ENCODE measurements at places on chromosomes 16 and 17. TPM values are rescaled to one million over a fixed set of nuclear protein-coding genes. Genes with fewer than 3 reads are reported as not detected.
A peak's percentile ranks its signal among the peaks of the same experiment; 100 is the strongest.

The ZSCAN10 gene
- not detected for polyA plus RNA-seq

The ACSF2 gene
- polyA plus RNA-seq = 49.5 TPM

The C16orf89 gene
- polyA plus RNA-seq = not detected

The CDR2L gene
- polyA plus RNA-seq = 18.6 TPM

The ACD gene
- polyA plus RNA-seq = 31.3 TPM

The NXN gene
- polyA plus RNA-seq = 23.9 TPM

The MYH1 gene
- 0.06 TPM for polyA plus RNA-seq

The NME1 gene
- 658 TPM for polyA plus RNA-seq

The AXIN2 gene
- 7.9 TPM for polyA plus RNA-seq

The VWA3A gene
- not detected for polyA plus RNA-seq

The MFAP4 gene
- polyA plus RNA-seq = 120 TPM

GRCh38 chr16:88422733-88423447 lies 30.2 kb upstream of the ZFPM1 start:
- DNase-seq = no peak

DNA sequence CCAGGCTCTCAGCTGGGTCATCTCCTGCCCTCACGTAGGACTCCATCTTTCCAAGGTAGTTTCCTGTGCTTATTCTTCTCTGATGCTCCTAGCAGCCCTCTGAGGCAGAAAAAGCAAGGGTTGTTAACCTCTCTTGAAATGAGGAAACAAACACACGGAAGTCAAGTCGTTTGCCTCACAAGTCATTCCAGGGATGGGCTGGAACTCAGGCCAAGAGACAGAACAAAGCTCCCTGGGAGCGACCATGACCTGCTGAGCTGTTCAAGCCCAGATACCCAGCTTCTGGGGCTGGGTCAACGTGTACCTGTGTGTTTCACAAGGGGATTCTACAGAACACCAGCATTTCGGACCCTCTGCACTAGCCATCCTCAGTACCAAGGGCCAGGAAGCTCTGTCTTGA lies 28.1 kb downstream of the SRL start:
- DNase-seq = no peak

DNA sequence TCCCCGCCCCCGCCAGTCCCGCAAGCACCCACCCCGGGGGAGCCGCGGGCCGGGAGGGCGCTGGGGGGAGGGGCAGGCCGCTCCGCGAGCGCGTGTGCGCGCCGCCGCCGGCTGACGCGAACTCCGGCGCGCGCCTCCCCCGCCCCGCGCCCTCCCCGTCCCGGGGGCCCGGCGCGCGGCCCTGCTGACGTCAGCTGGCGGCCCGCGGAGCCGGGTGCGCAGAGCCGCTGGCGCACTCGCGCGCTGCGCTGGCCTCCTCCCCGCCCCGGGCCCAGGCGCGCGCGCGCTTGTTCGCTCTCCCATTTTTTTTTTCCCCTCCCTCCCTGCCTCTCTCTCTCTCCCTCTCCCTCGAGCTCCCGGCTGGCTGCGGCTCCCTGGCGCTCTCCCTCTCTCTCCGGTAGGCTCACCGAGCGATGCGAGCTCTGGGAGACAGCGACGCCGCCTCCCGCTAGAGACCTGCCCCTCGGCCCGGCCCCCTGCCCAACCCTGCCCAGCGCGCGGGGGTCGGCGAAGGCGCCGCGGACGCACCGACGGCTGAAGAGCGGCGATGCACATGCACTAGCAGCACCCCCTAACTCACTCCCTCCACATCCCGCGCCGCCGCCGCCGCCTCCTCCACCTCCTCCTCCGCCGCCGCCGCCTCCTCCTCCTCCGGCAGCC lies at the start of gene GNAO1:
Gene GNAO1, plus strand, starts transcription at position 334 of the 660 bp plus-strand sequence. CDS start 747 bp downstream, outside the sequence.
- DNase-seq = peak; percentile 94

- no peak for DNase-seq
Observed at GRCh38 chr16:29987371-29988085, 7.9 kb downstream of the HIRIP3 start.

GRCh38 chr16:72380283-72380682 lies 208.3 kb upstream of the PMFBP1 start:
- no peak for DNase-seq

DNA sequence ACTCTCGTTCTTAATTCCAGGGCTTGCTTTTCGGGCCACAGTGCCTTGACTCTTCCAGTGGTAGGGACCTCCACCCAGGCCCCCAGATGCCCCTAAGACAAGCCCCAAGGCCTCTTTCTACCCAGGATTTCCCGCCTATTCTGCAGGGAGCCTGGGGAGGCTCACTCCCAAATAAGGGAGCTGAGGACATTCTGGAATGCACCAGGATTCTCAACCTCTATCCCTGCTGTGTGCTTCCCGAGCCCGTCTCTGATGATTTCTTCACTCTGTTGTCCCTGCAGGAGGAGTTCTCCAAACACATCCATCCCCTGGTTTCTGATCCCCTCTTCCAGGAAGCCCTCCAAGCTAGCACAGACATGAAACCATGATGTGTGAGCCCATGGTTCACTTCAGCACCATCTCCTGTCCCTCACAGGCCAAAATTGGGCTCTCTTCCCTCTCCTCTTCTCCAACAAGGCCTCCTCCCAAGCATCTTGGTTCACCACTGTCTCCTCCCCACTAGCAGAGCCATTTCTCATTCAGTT lies 255.9 kb downstream of the KATNIP start:
- DNase-seq = no peak

DNA sequence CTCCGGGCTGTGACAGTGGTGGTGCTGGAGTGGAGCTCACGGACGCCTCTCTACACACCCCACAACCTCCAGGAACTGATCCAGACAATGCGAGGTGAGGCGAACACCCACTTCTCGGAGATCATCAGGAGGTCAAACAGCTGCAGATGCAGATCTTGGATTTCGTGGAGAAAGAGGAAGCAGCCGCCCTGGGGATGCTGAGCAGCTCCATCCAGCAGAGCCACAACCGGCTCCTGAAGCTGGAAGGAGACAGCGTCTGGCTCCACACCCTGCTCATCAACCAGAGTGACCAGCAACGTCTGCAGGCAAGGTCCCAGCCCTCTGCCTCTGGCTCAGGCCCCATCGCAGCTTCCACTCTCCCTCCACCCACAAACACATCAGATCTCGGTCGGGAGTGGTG lies 13.2 kb upstream of the SLC16A5 start:
- DNase-seq = peak; percentile 41

- no peak for DNase-seq
Observed at GRCh38 chr17:79252886-79253285, 178.3 kb downstream of the ENGASE start.

DNA sequence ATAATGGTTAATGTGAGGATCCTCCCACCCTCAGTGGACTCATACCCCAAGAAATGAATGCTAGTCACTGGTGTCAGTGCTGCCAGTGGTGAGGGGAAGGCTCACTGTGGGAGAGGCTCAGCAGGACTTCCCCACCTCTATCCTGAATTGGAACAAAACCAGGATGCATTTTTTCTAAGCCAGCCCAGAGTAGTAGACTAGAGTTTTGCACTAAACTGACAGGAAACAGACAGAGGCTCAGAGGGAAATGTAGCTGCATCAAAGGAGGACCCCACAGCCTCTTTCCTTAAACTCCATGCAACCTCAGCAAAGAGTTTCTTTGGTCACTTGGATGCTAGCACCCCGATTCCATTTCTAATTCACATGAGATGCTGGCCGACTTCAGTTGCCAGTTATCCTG lies 10.7 kb upstream of the SKAP1 start:
- DNase-seq = no peak

DNA sequence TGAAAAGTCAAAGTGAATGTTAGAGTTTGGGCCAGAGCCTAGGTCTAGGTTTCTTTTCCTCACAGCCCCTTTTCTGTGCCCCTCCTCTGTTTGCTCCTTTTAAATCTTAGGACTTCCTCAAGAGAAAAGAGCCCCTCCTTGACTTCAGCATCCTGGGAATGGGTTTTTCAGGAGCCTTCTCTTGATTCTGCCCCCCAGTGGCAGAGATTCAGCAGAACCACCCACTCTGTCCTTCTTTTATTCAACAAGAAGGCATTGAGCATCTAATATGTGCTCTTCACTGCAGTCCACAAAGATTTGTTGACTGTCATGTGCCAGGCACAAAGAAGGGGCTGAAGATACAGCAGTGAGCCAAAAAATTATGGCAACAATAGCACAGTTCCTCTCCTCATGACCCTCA lies 270.8 kb upstream of the CDH5 start:
- DNase-seq = no peak

- no peak for DNase-seq
Observed at GRCh38 chr16:77213542-77214106, 14.4 kb downstream of the SYCE1L start.

DNA sequence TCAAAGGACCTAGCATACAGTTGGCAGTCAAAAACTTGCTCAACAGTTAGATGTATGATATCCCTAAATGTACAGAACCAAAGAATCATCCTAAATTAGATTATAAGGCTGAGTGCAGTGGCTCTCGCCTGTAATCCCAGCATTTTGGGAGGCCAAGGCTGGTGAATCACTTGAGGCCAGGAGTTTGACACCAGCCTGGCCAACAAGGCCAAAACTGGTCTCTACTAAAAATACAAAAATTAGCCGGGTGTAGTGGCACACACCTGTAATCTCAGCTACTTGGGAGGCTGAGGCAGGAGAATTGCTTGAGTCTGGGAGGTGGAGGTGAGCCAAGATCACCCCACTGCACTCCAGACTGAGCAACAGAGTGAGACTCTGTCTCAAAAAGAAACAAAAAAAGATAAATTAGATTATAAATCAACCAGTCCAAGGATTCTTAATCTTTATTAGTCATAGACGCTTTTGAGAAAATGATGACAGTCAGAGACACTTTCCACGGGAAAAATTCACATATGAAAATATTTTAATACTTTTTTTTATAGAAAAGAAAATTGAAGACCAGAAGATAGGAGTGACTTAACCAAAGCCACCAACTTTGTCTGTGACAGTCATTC lies 77.6 kb downstream of the MMD start:
- DNase-seq = no peak

DNA sequence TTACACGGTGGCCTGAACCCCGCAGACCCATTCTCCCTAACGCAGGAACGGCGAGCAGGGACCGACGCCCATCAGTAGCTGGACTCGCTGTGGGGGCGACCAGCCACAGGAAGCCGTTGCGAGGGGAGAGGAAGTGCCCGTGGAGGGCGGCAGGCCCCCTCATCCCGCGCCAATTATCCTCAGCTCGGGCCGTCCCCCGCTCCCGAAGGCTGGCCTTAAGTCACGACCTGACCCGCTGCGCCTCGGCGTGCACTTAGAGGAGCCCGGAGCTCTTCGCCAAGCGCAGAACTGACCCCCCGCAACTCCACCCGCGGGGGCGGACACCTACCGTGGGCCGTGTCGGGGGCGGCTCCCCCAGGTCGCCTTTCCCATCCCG lies 401 bp downstream of the ARL16 start:
- no peak for DNase-seq

GRCh38 chr17:19018600-19018950 lies 14.0 kb upstream of the FAM83G start:
- no peak for DNase-seq

GRCh38 chr16:87922250-87922871 lies 14.0 kb downstream of the CA5A start:
- peak; percentile 66 for DNase-seq

DNA sequence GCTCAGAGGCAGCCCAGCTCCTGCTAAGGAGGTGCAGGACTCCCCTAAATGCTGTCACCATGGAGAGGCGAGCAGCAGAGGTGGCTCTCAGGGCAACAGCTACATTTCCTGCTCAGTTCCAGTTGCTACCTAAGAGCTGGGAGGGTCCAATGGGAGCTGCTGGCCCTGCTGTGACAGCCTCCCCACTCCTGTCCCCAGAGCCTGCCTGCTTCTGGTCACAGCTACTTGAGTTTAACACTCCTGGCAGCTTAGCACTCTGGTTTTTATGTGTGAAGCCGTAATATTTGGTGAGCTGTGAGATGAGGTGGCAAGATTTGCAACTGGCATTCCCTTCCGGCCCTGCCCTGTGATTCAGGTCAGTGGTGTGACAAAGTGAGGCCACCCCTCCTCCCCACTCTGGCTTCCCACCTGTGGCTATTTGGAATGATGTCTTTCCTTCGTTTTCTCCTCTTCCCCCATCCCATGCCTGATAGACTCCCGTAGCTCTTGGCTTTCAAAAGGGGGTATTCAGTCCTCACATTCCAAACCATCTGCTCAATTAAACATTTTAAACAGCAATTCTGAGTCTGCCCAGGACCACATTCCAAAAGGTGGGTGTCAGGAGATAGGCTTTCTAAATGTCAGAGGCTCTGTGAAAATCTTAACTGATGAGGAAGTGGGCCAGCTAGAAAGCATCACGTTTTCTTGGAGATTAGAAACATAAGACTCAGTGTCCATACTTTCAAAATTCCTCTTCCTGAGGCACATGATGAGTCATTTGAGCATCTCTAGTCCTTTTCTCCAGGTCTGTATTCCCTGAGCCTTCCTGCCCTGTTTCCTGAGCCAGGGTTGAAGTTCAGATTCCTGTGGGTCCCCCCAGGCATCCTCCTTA lies 42.6 kb upstream of the SKAP1 start:
- DNase-seq = no peak

GRCh38 chr16:47144559-47144877 lies 773 bp upstream of the NETO2 start:
- DNase-seq = no peak

DNA sequence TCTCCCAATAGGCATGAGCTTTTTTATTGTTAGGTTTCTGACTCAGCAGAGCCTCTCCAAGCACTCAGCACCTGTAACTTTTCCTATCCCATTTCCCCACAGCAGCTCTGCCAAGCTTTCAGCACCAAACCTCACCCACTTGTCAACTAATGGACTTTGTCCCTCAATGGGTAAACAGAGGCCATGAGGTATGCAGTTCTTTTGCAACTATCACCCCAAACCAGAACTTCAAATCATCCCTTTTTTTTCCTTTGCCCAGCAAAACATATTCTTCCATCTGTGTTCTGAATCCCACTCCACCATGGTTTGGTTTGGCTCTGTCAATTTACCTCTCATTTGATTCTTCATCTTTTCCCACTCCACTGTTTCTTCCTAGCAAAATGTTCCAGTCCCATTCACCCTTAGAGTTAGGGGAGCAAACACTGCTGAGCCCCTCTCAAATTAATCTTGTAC lies 58.1 kb downstream of the TOX3 start:
- DNase-seq = no peak

- DNase-seq = no peak
Observed at GRCh38 chr17:27461192-27461859, 5.1 kb downstream of the KSR1 start.

- DNase-seq = no peak
Observed at GRCh38 chr17:44688675-44689476, 700 bp downstream of the CCDC43 start.

DNA sequence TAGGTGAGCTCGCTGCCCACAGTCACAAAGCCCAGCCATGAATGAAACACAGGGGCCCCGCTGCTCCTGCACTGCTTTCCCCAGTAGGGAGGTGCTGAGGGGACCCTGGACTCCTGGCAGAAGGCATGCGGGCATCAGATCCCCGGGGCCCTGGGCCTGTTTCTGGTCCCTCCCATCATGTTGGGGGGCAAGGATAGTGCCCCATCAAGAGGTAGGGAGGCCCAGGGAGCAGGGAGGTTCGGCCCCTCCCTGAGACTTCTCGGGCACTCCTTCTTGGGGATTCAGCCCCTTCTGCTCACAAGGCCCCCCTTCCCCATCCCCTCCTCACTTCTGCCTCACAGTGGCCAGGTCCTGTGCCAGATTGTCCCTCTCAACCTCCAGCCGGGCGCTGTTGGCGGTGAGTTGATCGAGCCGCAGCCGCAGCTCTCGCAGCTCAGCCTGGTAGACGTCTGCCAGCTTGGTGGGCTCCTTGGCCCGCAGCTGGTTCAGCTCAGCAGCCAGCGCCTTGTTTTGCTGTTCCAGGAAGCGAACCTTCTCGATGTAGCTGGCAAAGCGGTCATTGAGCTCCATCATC lies 515 bp downstream of the GFAP start:
- DNase-seq = peak; percentile 22

- DNase-seq = peak; percentile 65
Observed at GRCh38 chr16:55701442-55702319, 45.9 kb downstream of the SLC6A2 start.

GRCh38 chr17:46908068-46908737 lies 14.8 kb upstream of the GOSR2 start:
- DNase-seq = no peak
